GM03348 (cell line): ENCODE measurements at places on chromosomes 2 and 18.
A peak's percentile ranks its signal among the peaks of the same experiment; 100 is the strongest.

DNA sequence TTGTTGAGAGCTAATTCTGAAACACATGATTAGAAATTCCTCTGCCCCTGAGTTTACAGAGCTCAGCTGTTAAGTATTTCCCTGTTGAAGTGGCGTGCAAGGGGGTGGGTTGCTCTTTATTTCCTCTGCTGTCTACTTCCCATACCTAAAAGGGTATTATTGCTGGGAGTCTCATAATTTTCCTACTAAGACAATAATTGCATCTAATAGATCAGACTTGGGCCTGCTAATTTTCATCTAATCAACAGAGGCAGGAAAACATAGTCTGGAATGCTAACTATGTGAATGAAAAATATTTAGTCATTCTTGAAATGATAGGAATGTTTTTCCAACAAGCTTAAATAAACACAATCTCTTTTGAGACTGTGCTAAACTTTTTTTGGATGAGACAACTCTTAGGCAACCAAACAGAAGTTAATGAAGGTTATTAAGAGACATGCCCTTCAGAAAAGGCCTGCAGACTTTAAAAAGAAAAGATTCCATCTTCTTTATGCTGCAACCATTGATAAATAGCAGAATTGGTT, 111.4 kb downstream of the FEZ2 start:
- DNase-seq = peak; percentile 51

DNA sequence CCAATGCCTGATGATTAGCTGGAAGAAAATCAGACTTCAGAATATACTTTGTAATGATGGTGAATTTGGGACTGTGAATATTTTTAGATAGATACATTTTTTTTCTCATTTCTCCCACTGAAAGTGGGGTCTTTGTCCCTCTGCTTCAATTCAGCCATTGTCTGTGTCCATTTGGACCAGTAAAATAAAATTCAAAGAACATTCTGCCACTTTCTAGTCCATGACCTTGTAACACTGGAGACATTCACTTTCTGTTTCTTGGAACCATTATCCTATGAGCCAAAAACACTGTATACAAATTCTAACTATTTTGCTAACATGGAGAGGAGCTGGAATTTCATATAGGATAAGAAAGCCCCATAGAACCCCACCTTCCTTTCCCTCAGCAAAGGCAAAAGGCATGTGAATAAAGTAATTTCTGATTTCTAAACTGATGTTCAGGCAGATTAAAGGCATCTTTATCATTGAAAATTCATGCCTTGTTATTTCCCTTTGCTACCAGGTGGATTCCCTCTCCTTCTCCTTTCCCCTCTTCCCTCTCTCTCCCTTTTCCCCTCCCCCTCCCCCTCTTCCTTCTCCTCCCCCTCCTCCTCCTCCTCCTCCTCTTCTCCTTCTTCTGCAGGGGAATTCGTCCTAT, 2010.4 kb upstream of the LRRTM1 start:
- no peak for DNase-seq

DNA sequence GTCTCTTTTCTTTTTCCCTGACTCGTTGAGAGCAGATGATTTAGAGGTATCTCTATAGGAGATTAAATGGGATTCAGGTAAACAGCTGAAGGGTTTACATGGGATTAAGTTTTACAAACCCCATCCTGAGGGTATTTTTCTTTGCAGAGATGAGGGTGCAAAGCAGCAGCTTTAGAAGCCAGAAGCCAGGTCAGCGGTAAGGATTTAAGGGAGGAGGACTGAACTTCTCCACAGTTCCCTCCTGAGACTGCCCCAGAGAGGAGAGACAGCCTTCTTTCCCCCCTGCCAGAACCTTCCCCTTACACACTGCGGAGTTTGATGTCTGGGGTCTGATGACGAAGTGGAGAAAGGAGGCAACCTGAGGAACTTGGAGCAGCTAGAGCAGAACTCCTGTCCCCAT, 220.1 kb downstream of the PRKCE start:
- no peak for DNase-seq

DNA sequence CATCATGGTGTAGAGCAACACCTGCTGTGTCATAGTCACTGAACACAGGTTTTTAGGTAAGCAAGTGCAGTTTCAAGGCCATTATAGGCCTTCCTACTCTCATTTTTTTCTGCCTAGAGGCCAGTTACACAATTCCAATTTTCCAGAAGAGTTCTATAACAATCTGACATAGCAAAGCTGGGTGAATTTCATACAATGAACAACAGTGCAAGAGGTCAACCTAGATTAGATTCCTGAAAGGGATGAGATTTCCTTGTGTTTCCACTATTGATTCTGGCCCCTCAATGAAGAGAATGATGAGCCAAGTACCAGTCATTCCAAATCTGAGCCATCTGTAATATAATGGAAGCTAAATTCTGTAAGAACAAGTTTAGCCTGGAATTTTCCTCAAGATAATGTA, 15.3 kb upstream of the CD28 start:
- DNase-seq = no peak

- no peak for DNase-seq
Measured at GRCh38 chr2:85930129-85931124, 41.6 kb upstream of the ST3GAL5 start.

GRCh38 chr18:30175621-30176225, 866.8 kb downstream of the DSC3 start:
- no peak for DNase-seq

DNA sequence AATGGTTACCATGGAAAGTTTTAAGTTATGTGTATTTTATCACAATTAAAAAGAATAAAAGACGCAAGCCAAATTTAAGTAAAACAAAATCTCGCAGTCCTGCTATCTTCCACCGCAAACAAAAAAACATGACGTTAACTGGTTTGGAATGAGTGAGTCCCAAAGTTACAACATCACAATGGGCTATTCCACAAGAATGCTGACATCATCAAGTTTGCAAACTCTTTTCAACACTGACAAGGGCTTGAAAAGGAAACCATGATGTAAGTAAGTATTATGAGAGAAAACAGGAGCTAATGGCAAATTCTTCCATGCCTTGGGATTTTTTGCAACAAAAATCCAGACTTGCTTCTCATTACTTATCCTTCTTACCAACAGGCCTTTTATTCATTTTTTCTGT, 31.1 kb downstream of the SIGLEC15 start:
- peak; percentile 31 for DNase-seq

DNA sequence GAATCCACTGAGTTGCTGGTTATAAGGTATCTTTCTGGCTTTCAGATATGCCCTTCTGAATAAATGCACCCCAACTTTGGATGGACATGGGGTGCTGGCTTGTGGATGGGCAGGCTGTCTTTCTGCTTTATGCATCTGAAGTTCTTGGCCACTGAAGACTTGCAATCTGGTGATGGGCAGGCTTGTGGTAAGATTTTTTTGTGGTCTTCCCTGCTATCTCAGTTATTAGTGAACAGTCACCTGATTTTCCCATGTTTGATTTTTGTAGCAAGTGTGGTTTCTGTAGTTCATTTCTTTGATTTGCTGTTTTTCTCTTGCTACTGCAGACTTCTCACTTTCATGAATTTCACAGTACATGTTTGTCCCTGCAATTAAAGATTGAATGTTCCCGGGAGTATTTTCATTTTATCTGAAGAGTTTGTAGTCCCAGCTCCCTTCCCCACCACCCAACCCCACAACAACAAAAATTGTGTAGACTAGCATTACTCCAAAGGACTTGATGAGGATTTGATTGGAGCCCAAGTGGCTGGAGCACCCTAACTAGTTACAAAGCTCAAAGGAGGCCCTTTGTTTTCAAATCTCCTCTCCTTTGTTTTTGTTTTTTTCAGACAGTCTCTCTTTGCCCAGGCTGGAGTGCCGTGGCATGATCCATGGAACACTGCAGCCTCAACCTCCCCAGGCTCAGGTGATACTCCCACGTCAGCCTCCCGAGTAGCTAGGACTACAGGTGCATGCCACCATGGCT, 63.6 kb upstream of the MGAT5 start:
- DNase-seq = no peak

- DNase-seq = peak; percentile 80
Measured at GRCh38 chr18:26617151-26617554, 68.8 kb upstream of the KCTD1 start.

DNA sequence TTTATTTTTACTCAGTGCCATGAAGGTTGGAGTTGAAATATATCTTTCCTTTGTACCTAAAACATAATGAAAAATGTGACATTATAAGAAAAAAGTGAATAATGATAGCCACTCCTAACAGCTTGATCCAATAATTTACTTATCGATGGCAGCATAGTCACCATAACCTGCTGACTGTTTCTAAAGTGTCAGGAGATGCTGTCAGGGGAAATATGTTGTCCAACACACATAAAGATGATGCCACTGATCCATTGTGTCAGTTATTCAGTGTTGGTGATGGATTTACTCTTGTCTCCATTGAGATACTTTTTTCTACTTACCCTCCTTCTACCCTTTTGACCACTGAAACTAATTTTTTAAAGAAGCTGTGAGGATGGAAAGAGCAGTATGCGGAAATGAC, 1006.9 kb upstream of the TMEFF2 start:
- no peak for DNase-seq

DNA sequence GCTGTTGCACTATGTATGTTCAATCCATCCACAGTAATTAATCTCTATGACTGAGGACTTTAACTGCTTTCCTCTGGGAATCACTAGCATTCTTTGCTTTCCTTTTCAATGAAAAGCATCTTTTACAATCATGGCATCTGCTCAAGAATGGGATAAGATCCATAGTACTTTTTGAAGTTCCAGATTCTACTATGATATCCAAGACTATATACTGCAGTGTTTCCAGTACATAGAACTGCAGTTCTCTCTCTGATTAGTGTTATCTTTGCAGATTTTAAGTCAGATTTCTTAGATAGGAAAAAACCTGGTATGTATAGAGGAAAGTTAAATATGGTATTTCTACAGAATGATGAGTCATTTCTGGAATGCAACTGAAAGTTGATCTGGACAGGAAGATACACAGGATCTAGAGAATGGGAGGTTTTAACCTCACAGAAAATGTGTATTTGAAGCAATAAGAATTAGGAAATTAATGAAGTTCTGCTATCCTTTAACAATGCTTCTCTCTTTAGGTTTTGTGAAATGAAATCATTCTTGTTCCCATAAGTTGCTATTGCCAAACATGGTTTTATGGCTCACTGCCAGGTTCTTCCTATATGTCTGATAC, 670.7 kb downstream of the ERBB4 start:
- no peak for DNase-seq

DNA sequence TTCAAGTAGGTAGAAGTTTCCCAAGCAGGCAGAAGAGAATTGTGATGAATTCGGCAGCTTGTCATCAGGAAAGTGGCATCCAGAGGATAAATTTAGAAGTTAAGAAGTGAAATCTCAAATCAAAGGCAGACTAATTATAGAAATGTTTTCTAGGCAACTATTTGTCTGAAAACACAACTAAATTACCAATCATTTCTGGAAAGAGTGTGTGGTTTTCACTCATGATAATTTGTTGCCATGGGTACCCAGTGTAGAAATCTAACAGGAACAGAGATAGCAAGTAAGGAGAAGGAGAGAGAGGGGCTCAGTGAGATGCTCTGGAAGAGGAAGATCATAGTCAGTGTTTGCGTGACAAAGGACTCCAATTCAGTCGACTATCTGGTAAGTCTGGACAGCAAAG, 208.1 kb downstream of the NCKAP5 start:
- no peak for DNase-seq

DNA sequence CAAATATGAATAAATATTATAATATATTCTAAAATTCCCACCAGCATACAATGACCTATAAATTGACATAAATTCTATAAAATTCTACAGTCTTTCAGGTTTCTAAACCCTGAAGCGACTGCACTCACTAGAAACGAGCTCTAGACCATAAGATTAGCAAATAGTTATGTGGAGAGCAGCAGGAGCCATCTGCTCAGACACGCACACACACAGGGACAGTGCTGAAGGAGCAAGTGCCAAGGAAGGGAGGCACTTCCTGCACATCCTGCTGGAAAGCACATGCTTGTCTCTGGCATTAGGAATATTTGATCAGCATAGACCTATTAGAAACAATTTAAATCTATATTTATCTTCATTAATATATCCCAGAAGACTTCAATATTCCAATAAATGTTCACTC, 713.9 kb upstream of the CDH2 start:
- no peak for DNase-seq

DNA sequence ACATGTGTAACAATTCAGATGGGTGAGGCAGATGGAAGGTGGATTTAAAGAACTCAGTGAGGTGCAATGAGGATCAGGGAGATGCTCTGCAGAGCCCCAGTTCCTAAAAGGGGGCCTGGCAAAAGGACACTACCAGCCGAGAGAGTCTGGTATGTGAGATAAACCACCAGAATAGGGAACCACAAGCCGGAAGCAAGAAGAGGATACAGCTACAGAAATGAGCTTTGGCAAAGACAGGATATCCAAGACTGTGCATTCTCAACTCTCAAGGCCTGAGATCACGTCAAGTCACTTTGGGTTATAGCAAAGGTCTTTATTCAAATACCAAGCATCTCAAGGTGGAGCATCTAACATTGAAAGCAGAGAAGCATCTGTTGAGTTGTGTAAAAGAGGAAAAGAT, 293.5 kb downstream of the ARHGAP15 start:
- no peak for DNase-seq

- no peak for DNase-seq
Measured at GRCh38 chr2:121695171-121695451, 41.6 kb downstream of the NIFK start.

DNA sequence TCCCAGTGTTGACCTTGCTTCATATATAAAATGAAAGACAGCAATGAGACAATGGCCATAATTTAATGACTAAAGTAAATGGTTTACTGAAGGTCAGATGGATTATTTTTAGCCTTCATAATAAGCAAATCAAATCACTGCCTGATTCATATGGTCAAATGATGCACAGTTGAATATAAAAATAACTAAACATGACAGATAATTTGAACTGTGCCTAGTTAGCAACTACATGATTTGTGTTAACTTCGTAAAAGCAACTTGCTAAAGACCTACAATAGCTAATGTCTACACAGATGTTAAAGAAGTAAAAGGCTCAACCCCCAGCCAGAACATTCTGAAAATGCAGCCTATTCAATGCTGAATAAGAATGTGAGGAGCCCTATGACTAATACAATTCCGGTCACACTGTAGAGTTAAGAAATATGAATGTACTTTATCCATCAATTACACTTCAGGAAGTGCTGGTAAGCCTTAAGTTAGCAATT, 590.8 kb upstream of the CDH2 start:
- DNase-seq = peak; percentile 48

GRCh38 chr2:238345297-238345968, 25.1 kb downstream of the TRAF3IP1 start:
- DNase-seq = no peak

GRCh38 chr2:191349990-191350389, 104.8 kb downstream of the MYO1B start:
- no peak for DNase-seq

GRCh38 chr2:97996679-97997078, 931 bp upstream of the TMEM131 start:
- DNase-seq = no peak

GRCh38 chr2:141517852-141518421, 612.9 kb downstream of the LRP1B start:
- no peak for DNase-seq

DNA sequence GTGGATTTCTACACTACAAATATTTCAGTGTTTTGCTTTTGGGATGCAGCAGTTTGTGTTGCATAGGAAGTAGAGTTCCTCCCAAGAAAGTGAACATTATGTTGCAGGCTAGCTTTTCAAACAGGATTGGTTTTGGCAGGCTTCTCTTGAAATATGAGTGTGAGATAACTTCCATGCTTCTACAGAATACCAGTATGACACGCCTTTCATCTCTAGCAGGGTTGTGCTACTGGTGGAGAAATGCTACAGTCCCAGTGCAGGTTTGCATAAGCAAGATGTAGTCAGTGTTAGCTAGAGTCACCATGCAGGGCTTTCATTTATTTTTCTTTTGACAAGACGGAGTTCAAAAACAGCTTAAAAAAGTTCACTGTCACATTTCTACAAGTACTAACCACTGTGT, 17.1 kb upstream of the CAVIN2 start:
- DNase-seq = no peak

GRCh38 chr2:167509586-167509985, 621.3 kb downstream of the XIRP2 start:
- DNase-seq = peak; percentile 3
